ENCODE measurements at places on chromosomes 2 and 18.

GRCh38 chr2:121856360-121856759 is 100.9 kb downstream of the TSN start:
- DNase-seq = no peak

GRCh38 chr18:36630917-36631316 is 197.9 kb downstream of the TPGS2 start:
- no peak for DNase-seq

- no peak for DNase-seq
These were observed 256.7 kb upstream of the FN1 start for GRCh38 chr2:215692387-215693079.

GRCh38 chr2:98404556-98405250 is 40.0 kb upstream of the INPP4A start:
- DNase-seq = no peak

DNA sequence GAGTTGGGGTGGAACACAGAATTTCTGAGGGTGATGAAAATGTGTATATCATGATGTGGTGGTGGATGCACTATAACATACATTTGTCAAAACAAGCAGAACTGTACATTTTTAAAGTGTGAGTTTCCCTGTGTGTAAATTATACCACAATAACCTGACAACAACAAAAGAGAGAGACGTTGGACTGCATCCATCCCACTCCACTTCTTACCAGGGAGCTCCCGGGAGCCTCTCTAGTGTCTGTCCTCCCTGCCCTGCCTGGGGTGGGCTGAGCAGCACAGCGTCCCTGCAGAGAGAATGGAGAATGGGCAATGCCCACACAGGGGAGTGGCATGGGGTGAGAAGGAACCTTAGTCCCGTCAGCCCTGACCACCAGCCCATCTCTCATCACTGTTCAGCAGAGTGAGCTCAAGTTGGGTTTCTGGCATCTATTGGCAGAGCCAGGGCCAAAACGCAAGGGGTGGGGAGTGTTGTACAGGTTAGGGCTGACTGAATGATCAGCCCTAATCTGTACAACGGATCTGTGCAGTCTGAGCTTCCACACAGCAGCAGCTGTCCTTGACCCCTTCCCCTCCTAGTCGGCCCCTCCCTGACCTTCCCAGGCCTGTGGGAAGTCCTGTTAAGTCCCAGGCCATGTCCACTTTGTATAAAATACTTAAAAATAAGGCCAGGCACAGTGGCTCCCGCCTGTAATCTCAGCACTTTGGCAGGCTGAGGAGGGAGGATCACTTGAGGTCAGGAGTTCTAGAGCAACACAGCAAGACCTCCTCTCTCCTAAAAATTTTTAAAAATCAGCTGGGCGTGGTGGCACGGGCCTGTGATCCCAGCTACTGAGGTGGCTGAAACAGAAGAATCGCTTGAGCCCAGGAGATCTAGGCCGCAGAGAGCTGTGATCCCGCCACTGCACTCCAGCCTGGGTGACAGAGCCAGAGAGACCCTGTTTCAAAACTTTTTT is 3.3 kb upstream of the PROC start:
- DNase-seq = no peak

DNA sequence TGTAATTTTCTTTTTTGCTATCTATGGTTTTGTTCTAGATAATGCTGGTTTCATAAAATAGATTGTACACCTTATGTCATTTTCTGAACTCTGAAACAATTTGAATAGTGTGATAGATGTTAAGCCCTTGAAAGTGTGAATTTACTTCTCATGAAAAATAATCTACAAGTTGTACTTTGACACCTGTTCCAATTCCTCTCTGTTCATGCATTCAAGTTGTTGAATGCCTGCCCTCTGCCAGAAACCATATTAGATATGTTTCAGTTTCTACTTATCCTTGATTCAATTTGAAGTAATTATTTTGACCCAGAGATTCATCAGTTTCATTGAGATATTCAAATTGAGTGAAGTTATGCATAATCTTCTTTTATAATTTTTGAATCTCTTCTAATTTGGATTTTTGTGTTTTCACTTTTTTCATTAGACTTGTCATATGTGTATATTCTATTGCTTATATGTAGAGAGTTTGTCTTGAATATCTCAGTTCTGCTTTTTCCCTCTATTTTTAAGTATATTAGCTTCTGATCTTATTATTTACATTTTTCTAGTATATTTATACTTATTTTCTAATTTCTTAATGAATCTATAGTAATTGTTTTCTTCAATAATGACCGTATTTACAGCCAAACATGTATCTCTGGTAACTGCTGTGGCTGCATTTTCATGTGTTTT is 143.3 kb upstream of the TACR1 start:
- DNase-seq = no peak

GRCh38 chr18:23228102-23229061 is 93.1 kb downstream of the CABLES1 start:
- peak; percentile 39 for DNase-seq

- DNase-seq = no peak
These were observed 206.1 kb downstream of the FAM210A start for GRCh38 chr18:13520306-13520705.

DNA sequence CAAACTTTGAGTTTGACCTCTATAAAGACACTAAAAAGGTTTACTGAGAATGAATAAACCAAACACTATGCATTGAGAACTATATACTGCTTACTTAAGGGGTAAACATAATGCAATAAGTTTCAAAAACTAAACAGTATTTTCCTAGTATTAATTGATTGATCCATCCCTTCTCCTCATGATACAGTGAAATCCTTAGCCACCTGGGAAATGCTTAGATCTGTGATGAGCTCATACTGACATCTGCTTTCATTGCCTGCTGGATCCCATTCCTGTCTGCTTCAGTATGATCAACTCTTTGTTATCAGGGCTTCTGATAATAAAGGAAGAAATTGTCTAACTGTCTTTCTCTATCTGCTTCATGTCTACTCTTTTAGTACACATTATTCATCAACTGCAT is 74.9 kb upstream of the UBE2E3 start:
- DNase-seq = no peak

DNA sequence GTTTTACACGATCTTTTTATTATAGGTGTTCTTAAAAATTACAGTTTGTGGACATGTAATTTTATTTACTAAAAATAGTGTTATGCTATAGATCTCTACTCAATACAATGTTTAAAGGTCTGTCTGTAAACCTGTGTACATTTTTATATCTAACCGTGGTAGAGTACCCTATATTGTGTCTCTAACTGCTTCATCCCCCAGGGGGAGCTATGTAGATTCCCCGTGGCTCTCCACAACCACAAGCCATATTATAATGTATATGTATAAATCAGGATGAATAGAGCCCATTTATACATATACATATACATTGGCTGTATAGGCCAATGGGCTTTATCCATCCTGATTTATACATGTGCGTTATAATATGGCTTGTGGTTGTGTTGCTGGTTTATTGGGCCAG is 59.4 kb downstream of the ADAM23 start:
- no peak for DNase-seq

DNA sequence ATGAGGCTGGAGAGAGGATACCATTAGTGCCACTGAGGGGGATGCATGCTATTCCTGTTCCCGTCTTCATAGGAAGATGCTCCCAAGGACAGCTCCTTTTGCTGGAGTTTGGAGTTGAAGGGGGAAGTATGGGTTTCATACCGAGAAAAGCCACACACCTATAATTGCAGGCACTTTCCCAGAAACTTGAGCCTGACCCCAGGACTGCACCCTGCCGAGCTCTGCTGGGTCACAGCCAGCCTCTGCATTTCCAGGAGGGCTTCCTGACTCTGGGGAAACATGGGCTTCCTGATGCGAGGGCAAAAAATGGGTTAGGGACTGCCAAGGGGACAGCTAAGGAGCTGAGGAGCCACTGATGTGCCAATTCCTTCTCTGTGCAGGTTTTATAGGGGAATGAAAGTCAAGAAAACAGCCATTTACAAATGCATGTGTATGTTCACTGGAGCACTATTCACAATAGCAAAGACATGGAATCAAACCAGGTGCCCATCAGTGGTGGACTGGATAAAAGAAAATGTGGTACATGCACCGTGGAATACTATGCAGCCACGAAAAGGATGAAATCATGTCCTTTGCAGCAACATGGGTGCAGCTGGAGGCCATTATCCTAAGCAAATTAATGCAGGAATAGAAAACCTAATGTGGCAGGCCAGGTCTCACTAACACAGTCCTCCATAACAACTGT is 104.5 kb downstream of the ACAA2 start:
- no peak for DNase-seq

DNA sequence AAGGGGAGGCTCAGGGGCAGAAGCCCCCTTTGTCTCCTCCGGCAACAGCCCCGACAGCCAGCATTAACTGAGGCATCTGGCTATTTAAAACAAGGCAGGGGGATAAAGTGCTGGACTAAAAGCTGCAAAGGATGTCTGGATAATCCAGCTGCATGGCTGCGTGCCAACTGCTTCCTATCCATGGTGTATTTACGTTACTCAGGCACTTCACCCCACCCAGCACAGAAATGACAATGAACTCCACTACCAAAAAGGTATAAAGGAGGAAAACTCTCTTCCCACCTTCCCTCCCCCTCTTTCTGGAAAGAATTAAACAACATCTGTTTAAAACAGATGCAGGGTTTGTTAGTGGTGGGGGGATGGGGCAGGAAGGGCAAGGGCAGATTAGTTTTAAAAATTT is 82.5 kb downstream of the SPRED2 start:
- no peak for DNase-seq

DNA sequence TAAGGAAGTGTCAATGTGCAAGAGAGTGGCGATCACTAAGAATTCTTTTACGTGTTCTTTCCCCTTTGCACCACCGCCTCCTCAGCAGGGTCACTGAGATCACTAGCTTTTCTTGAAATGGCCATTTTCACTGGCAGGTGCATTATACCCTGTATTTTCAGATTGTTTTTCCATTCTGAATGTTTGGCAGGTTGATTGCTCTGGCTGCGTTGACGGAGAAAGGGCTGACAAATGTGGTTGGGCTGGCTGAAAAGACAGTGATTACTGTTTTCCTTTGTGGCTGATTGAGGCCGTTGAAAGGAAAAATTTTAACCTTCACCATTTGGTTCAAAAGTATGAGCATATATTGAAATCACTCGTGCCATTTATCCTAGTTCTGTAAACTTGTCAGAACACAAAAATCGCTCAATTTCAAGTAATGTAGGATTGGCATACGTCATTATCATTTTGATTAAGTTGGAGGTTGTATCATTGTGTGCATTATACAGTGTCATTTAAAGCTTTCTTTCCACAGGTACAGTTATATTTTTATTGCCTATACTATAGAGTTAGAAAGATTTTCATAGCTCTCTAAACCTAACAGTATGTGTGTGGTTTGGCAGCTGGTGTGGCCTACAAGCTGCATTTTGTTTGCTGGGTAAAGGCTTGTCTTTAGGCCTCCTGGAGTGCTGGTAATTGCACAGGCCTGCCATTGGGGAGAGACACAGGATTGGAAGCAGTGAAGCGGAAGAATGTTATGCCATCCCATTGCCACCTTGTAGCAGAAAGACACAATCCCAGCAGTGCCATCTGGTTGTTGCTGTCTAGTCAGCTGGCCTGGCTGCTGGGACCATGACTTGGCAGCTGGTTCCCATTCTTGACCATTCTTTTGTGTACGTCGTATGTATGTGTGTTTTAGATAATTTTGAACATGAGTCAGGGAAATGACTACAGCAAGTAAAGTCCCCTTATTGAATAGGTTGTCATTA is 36.7 kb downstream of the DYNC1I2 start:
- no peak for DNase-seq

DNA sequence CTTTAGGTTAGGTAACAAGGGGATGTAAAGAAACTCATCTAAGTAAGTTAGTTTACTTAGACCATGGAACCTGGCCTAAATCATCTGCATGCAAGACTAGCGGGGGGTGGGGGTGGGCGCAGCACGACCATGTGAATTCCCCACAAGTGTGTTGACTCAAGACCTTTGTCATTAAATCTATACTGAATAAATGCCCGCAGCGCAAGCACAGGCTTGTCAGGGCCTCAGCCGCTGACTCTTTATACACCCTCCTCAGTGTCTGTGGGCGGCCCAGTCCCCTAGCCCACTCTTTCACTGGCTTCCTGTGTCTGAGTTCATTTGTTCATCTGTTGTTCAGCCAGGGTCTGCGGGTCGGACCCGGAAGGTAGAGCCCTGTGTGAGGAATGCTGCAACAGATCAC is 17.8 kb downstream of the MAP3K2 start:
- DNase-seq = no peak

- no peak for DNase-seq
These were observed 76.3 kb upstream of the WDSUB1 start for GRCh38 chr2:159362816-159363251.

GRCh38 chr18:68803356-68803755 is 5.5 kb downstream of the CCDC102B start:
- DNase-seq = no peak

GRCh38 chr2:166068981-166069380 is 58.8 kb downstream of the SCN1A start:
- DNase-seq = no peak

- DNase-seq = no peak
These were observed 9.0 kb upstream of the CREG2 start for GRCh38 chr2:101396316-101396717.

DNA sequence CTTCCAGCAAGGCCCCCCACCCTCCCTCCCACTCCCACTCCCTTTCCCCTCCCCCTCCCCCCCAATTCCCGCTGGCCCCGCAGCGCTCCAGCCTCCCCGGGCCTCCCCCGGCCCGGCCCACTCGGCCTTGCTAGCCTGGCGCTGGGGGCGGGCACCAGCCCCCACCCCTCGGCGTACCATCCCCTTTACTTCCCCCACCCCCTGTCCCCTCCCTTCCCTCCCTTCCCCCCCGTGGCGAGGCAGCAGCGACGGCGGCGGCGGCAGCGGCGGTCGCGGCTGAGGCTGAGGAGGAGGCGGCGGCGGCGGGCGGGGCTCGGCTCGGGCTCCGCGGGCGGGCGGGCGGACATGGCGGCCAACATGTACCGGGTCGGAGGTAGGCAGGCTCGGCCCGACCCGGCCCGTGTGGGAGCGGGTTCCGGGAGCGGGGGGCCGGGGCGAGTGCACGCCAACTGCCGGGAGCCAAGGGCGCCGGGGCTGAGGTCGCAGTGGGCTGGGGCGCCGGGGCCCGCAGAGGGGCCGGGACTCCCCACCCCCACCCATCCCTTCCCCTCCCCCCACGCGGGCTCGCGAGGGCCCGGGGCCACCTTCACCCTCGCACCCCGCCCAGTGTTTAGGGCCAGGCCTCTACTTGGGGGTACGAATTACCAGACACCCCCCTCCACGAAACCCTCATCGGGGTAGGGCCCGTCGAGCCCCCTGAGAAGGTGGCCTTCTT is at the start of gene MTA3:
TSS of gene MTA3 (plus strand) at position 232 of the 715 bp plus-strand sequence. CDS start at position 346, 114 bp downstream.
- DNase-seq = peak; percentile 61

- DNase-seq = no peak
These were observed 77.4 kb downstream of the MERTK start for GRCh38 chr2:111975819-111976218.

DNA sequence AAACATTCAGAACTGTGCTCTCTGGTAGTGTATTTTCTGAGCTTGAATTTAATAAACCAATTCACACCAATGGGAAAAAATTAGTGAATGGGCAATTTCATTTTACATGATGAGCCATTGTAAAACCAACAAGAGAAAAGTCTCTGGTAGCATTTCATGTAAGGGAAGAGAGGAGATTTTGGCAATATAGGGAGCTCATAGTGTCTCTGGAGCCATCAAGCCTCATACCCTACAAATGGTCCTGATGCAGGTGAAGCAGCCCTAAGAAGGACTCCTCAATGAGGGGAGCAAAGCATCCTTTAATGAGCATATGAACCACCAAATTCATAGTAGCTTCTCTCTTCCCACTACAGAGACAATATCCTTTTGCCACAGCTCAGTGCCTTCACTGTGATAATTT is 373.0 kb downstream of the RIT2 start:
- DNase-seq = no peak

GRCh38 chr2:218332288-218332687 is 24.4 kb upstream of the CATIP start:
- DNase-seq = no peak

GRCh38 chr2:190972213-190972612 is 41.8 kb downstream of the STAT1 start:
- no peak for DNase-seq

All from T-helper 2 cell treated with Interferon-gamma antibody and Interleukin-4, amounts not matched to agents 5 μg/mL and 100 μg/mL, for 36 hours (primary cell).